ENCODE measurements at places on chromosomes 4 and X.

DNA sequence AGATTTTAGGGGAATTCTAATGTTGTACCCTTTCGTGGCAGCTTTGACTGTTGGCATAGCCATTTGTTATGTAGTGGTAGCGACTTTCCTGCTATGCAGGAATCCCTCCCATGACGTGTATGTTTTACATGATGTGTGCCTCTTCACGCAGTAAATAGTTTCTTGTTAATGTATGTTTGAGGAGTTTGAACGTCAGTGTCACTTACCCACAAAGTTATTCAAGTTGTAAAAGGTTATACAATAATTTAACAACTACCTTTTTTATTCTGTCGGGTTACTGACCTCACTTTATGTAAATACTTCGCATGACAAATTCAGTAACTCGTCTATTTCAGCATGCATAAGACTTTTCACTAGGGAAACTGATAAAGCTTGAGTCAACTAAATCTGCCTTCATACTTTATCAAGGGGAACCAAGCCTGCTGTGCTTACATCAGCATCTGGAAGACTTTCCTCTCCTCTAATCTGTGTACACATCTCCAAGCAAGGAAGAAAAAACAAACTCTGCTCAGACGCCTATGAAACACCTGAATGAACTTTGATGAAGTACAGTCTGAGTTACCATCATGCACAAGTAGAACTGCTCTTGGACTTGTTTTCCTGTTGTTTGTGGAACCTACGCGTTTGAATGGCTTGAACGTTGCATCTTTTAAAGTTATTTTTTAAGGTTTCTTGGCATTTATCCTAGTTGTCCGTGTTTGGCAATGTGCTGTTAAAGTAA lies 61.2 kb downstream of the SLC9A6 start:
- DNase-seq: no peak

- DNase-seq: no peak
These were observed 364.6 kb upstream of the NOCT start for GRCh38 chr4:138650929-138651448.

DNA sequence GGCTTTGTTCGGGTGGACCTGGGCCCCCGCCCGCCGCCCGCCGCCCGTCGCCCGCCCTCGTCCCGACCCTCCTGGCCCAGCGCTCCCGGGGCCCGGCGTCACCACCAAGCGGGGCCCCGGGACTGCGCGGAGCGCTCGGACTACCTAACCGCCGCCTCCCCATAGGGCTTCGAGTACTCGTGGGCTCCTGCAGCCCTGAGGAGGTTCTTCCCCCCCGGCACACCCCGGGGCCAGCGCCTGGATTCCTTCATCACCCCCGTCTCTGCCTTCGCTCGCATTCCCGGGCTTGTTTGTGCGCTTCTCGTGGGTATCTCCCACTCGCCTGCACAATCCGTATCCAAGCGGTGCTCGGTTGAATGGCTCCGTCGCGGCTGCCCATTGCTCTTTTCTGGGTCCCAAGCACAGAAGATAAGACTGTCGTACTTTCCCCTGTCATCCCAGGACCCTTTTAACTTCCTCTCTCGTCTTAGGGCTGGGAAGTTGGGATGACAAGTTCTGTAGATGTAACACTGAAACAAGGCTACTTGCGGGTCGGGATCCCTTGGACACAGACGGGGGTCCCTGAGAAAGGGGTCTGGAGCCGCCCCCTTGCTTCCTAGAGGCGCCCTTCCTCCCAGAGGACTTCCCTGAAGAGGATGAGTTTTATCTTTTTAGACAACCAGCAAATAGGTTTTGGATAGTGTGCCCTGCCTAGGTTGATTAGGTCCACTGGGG lies 565 bp downstream of the MOB1B start:
- no peak for DNase-seq

- no peak for DNase-seq
These were observed 89.6 kb downstream of the C4orf51 start for GRCh38 chr4:145769450-145770037.

GRCh38 chr4:48254381-48255071 lies 15.1 kb downstream of the TEC start:
- DNase-seq: no peak

DNA sequence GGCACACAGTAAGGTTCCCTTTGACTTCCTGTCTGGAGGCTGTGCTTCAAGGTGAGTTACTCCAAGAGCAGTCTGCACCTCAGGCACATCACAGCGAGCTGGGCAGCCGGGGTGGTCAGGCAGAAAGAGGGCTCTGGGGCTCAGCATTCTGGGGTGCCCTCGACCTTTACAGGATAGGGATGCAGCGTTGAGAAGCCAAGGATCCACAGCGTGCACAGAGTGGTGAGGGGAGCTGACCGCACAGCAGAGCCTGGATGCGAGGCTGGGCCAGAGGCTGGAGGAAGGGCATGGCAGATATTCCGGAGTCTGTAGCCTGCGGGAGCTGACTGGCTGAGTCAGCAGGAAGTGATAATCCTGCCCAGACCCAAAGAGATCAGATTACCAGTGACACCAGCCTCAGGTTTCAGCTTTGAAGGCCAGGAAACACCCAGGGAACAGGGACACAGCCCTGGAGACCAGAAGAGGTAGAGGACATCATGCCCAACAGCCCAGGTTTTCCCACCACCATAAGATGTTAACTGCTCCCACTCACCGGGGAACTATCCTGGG lies 38.4 kb upstream of the PDLIM3 start:
- no peak for DNase-seq

GRCh38 chrX:152831391-152831790 lies 528 bp downstream of the NSDHL start:
- no peak for DNase-seq

GRCh38 chr4:96525898-96526297 lies 686.0 kb downstream of the PDHA2 start:
- no peak for DNase-seq

- no peak for DNase-seq
These were observed 319.3 kb downstream of the RAB28 start for GRCh38 chr4:13164783-13165331.

GRCh38 chr4:2332201-2332975 lies 70.5 kb upstream of the MXD4 start:
- DNase-seq: no peak

All from stimulated activated CD8-positive, alpha-beta memory T cell treated with anti-CD3 and anti-CD28 coated beads, Interleukin-15, amount 100 ng/mL, for 24 hours (primary cell).